Prostate gland (tissue), 2 donors: ENCODE measurements at places on chromosomes 3 and 15.

DNA sequence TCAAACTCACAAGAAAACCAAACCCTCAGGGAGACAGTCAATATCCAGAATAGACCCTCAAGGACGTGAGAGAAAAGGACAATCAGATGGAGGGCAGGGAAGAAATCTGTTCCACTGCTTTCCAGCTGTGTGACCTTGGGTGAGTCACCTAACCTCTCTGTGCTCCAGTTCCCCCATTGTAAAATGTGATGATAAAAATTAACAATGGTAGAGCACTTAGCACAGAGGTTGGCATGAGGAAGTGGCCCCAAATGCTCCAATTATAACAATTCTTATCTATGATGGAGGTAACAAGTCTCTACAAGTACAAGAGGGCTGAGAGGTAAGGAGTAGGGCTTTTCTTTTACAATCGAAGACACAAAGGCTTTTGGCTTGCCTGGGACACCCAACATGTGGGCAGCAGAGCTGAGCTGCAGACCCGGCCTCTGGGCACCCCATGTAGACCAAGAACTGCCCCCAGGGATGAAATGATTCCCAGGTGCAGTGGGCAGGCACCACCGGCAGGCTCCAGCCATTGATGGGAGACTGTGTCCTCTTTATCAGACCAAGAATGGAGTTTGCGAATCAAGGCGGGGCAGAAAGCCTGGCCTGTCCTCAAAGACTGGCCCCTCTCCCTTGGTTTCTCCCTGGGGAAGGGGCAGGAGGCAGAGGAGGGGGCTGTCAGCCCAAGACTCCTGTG lies 22.0 kb downstream of the WNT7A start:
- no peak for DNase-seq

DNA sequence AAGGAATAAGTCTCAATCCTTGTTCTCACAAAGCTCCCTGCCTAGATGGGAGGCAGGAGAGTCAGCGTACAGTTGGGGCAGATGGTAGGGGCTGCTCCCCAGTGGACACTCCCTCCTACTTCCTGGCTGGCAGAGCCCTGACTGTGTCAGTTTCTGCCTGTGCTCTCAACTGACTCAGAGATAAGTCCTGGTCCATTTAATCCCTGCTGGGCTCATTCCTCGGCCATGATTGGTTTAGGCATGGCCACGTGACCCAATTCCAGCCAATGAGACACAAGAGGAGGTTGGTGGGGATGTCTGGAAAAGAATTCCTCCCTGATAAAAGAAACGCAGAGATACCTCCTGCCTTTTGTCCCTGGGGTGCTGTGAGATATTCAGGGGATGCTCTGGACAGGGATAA lies 118.1 kb upstream of the SLC6A11 start:
- DNase-seq, result no peak

GRCh38 chr3:142315083-142315482 lies 89.7 kb upstream of the GK5 start:
- no peak for DNase-seq

- DNase-seq, result peak; percentile 57
These were observed 2.0 kb downstream of the FAM43A start for GRCh38 chr3:194687638-194688199.

DNA sequence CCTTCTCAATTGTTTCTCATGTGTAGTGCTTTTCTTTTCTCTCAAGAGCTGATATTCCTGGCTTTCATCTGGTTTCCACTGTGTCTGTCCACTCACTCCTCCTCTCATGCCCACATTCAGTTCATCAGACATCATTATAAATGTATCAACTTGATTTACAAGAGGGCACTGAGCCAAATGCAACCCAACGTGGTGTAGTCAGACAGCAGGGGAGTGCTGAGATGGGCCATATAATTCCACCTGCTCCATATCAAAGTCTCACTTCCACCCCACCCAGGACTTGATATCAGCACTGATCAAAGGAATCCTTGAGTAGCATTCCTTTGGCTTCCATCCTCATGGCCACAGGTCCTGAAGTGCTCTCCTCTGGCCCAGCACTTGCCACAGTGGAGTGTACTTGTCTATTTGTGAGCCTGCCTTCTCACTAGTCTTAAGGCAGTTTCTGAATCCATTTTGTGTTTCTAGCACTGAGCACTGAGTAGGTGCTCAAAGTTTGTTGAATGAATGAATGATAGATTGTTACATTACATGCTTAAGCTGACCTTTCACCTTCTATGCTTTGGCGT lies 252.8 kb downstream of the CLSTN2 start:
- DNase-seq, result no peak

- DNase-seq, result no peak
These were observed 170.3 kb downstream of the SUCLG2 start for GRCh38 chr3:67484085-67484484.

GRCh38 chr3:64454179-64454578 lies 228.9 kb upstream of the PRICKLE2 start:
- no peak for DNase-seq

GRCh38 chr3:98536456-98537017 lies 4.8 kb downstream of the GPR15 start:
- no peak for DNase-seq

GRCh38 chr3:197545101-197545500 lies 10.7 kb downstream of the BDH1 start:
- no peak for DNase-seq
